ENCODE measurements at places on chromosomes 11 and 22. TPM values are rescaled to one million over a fixed set of nuclear protein-coding genes. Genes with fewer than 3 reads are reported as not detected.

GRCh38 chr11:89736566-89736965 is 26.5 kb downstream of the TRIM77 start:
- peaks cover 10% of the 10 kb centered on the region for H3K4me1 ChIP-seq
- DNase-seq, result no peak
- no peaks in the 10 kb centered on the region for H3K27me3 ChIP-seq
- no peak overlapping the region for H3K27ac ChIP-seq

GRCh38 chr22:43343262-43343669 is at the start of gene SCUBE1:
TSS of gene SCUBE1 (minus strand) at chr22:43343372. CDS start at chr22:43343261, 111 bp downstream.
- H3K27me3 ChIP-seq, result peaks cover 52% of the 10 kb centered on the region
- H3K27ac ChIP-seq, result no peak within 1 kb of the TSS
- H3K4me1 ChIP-seq, result peaks cover 33% of the 10 kb centered on the region
- H3K36me3 ChIP-seq, result no peaks in the 10 kb centered on the region
- peak within 1 kb of the TSS; percentile 71 for H3K4me3 ChIP-seq
- DNase-seq, result peak; percentile 79

DNA sequence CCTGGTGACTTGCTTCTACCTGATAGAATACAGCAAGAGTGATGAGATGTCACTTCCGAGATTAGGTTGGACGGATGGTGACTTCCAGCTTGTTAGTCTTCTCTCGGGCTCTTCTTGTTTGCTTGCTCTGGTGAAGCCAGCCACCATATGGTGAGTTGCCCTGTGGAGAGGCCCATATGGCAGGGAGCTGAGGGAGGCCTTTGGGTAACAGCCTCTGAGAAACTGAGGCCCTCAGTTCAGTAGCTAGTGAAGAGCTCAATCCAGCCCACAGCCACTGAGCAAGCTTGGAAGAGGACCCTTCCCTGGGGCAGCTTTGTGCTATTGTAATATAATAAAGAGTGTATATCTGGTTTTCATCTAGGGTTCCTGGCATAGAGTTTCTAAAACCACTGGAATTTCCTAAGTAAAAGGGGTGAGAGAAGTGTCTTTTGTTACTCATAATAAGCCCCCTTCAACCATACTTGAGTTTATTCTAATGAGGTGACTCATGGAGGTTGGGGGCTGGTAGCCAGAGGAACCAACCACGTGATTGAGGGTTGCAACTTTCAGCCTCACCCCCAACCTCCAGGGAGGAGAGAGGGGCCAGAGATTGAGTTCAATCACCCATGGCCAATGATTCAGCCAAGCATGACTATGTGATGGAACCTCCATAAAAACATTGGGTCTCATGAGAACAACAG is 8.0 kb upstream of the TPCN2 start:
- H3K4me3 ChIP-seq, result no peak overlapping the region
- peaks cover 29% of the 10 kb centered on the region for H3K4me1 ChIP-seq
- no peaks in the 10 kb centered on the region for H3K36me3 ChIP-seq

CDC42EP1 gene
- 12.7 TPM for total RNA-seq

MPZL3 gene
- 2.1 TPM for total RNA-seq

TMEM41B gene
- total RNA-seq, result 46.5 TPM

DNA sequence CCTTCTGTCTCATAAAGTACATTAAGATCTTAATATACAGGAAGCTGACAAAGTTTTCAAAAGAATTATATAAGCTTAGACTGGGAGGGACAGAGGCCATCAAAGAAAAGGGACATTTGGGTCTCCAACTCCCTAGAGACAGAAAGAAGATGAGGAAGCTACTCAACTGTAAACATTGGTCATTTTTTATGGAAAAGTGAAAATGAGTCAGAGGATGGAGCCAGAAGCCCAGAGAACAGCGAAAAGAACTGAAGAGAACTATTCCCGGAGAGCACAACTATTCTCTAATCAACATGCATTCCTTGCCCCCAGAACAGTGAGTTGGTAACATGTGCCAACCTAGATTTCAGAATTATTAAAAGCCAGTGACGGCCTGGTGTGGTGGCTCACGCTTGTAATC is 779.3 kb downstream of the DLG2 start:
- H3K27ac ChIP-seq, result no peak overlapping the region
- DNase-seq, result no peak
- no peak overlapping the region for H3K4me3 ChIP-seq
- H3K27me3 ChIP-seq, result no peaks in the 10 kb centered on the region

GRCh38 chr22:36461665-36462649 is 19.5 kb downstream of the TXN2 start:
- no peak overlapping the region for H3K4me3 ChIP-seq
- peaks cover 37% of the 10 kb centered on the region for H3K4me1 ChIP-seq
- no peak for DNase-seq
- H3K27ac ChIP-seq, result peak overlapping the region; percentile 85

DNA sequence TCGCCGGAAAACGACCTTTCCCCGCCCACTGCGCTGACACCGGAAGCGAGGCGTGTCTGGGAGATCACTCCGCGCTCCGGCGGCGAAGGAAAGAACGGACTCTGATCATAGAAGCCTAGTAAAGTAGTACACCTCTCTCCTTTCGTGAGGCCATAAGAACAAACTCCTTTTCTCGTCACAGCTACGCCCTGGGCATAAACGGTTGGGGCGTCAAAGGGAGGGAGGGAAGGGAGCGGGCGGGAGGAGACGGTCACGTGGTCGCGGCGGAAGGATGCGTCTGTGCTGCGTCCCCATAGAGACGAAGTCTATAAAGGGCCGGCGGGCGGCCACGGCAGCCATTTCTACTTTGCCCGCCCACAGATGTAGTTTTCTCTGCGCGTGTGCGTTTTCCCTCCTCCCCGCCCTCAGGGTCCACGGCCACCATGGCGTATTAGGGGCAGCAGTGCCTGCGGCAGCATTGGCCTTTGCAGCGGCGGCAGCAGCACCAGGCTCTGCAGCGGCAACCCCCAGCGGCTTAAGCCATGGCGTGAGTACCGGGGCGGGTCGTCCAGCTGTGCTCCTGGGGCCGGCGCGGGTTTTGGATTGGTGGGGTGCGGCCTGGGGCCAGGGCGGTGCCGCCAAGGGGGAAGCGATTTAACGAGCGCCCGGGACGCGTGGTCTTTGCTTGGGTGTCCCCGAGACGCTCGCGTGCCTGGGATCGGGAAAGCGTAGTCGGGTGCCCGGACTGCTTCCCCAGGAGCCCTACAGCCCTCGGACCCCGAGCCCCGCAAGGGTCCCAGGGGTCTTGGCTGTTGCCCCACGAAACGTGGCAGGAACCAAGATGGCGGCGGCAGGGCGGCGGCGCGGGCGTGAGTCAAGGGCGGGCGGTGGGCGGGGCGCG is at the start of gene ATF4:
ATF4 (plus strand) TSS at position 337 of the 880 bp plus-strand sequence. CDS start 884 bp downstream, outside the sequence.
- H3K4me1 ChIP-seq, result peaks cover 39% of the 10 kb centered on the region
- H3K36me3 ChIP-seq, result peaks cover 60% of the 10 kb centered on the region
- peak within 1 kb of the TSS; percentile 100 for H3K27ac ChIP-seq

NPAS4 gene
- total RNA-seq, result 0.44 TPM

DNA sequence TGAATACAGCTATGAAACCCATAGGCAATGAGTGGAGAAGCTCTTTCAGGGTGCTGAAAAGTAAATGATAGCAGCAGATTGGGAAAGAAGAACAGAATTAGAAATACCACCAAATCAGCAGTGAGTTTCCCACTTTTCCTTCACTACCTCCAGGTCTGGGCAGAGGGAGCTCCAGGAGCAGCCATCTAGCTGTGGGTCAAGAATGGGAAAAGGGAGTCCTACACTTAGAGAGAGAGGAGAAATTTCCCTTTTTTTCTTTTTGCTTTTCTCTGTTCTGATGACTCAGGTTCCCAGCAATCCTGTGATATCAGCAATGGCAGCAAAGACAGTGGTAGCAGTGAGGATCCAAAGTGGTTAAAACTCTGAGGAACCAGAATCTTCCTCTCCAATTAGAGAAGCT is 263.9 kb downstream of the NXPE2 start:
- no peak overlapping the region for H3K27ac ChIP-seq
- no peak for DNase-seq
- H3K27me3 ChIP-seq, result peaks cover 11% of the 10 kb centered on the region
- peaks cover 5% of the 10 kb centered on the region for H3K4me1 ChIP-seq
- no peak overlapping the region for H3K4me3 ChIP-seq

CNTN5 gene
- not detected for total RNA-seq

GRCh38 chr22:27576815-27577573 is 224.6 kb downstream of the MN1 start:
- DNase-seq, result no peak
- H3K36me3 ChIP-seq, result no peaks in the 10 kb centered on the region
- H3K4me3 ChIP-seq, result no peak overlapping the region
- H3K27me3 ChIP-seq, result peaks cover 20% of the 10 kb centered on the region

- H3K4me1 ChIP-seq, result no peaks in the 10 kb centered on the region
- no peak for DNase-seq
- H3K4me3 ChIP-seq, result no peak overlapping the region
- no peaks in the 10 kb centered on the region for H3K27me3 ChIP-seq
- no peak overlapping the region for H3K27ac ChIP-seq
Observed at GRCh38 chr11:91563176-91563575, 661.4 kb upstream of the FAT3 start.

DNA sequence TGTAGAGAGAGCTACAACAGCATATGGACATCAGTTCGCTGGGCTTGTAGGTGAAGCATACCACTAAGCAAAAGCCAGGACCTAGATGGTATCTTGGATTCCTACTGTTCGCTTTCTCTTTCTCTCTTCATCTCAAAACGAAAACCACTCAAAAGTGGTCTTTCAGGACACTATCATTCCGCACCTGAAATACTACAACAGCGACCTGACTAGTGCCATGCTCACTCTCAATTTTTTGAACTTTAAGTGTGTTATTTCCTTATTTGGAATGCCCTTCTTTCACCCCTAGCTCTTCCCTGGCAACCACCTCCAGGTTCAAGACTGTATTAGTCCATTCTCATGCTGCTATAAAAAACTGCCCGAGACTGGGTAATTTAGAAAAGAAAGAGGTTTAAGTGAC is 59.2 kb downstream of the CCDC83 start:
- H3K4me1 ChIP-seq, result peaks cover 14% of the 10 kb centered on the region
- no peak overlapping the region for H3K4me3 ChIP-seq
- no peaks in the 10 kb centered on the region for H3K27me3 ChIP-seq
- peaks cover 13% of the 10 kb centered on the region for H3K36me3 ChIP-seq

Data from WTC11 (cell line).